IMR-90 (cell line): ENCODE measurements at places on chromosomes 11 and 22. TPM values are rescaled to one million over a fixed set of nuclear protein-coding genes. Genes with fewer than 3 reads are reported as not detected.

Gene CHADL
- 0.18 and 0.28 TPM in 2 replicates for total RNA-seq

Gene IL17REL
- total RNA-seq = not detected in 2 replicates

DNA sequence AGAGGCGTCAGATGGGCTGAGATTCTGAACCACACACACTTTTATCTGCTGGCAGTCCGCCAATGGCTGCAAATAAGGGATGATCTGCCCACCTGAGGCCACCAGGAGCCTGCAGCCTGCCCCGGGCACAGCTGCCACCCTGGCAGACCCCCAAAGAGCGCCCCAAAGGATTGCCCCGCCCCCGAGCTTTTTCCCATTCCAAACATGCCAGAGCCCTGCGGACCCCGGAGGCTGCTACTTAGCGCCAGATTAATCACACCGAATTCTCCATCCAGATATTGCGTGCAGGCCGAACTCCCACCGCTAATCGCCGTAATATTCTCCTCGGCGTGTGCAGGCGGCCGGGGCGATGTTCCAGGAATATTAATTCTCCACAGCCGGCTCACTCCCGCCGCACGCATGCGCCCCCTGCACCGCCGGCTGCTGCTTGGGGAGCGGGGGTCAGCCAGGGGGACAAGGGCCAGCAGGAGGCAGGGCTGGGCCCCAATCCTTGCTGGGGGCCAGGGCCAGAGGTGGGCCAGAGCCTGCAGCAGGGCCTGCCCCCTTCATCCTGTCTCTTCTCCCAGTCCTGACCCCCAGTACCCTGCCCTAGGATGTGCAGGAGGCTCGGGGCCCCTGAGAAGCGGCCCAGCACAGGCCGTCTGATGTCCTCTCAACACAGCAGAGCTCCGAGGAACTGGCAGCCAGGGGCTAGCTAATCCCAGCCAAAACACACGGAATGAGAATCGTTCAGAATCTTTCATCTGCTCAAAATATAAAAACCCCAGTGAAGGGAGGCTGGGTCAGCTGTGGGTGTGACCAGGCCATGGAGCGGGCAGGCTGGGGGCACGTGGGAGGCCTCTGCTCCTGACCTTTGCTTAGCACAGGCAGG lies 19.5 kb upstream of the TCF20 start:
- no peaks in the 10 kb centered on the region for H3K4me1 ChIP-seq
- no peak overlapping the region for H3K27ac ChIP-seq
- DNase-seq = no peak
- H3K27me3 ChIP-seq = peaks cover 29% of the 10 kb centered on the region

DNA sequence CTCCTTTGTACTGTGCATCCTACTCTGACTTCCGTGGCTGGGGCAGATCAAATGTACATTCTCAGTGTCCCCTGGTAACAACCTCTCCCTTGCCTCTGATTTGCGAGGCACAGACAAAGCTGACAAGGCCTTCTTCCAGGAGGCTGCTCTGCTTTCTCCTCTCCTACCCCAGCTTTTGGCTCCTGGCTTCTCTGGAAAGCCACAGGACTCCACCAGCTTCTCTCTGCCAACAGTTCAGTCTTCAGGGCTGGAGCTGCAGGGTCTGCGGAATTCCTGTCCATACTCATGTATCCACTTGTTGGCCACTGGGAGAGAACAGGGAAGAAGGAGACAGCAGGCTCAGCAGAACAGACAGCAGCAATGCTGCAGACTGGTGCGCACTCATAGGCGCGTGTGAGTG lies 44.4 kb downstream of the P4HA3 start:
- DNase-seq = no peak
- H3K4me1 ChIP-seq = peaks cover 12% of the 10 kb centered on the region
- no peaks in the 10 kb centered on the region for H3K27me3 ChIP-seq
